Activated CD4-positive, alpha-beta memory T cell treated with anti-CD3 and anti-CD28 coated beads, Interleukin-2, amount 10 ng/mL, durations not matched to agents 7 days and 5 days (primary cell): ENCODE measurements at places on chromosomes 11 and 22. TPM values are rescaled to one million over a fixed set of nuclear protein-coding genes. Genes with fewer than 3 reads are reported as not detected.

LINC01488 gene
- total RNA-seq, result not detected

CABP4 gene
- total RNA-seq, result 2.3 TPM

OR51S1 gene
- total RNA-seq, result not detected

C22orf15 gene
- 0.60 TPM for total RNA-seq

FAM111B gene
- 47.2 TPM for total RNA-seq

UBASH3B gene
- total RNA-seq, result 18.4 TPM

LDHAL6A gene
- total RNA-seq, result not detected

MEI1 gene
- total RNA-seq, result 79.1 TPM

CD6 gene
- 293 TPM for total RNA-seq
